Lung microvascular endothelial cell (primary cell): ENCODE measurements at places on chromosomes 1 and 21. TPM values are rescaled to one million over a fixed set of nuclear protein-coding genes. Genes with fewer than 3 reads are reported as not detected.

The OR2M3 gene
- not detected in 2 replicates for total RNA-seq

The ADAMTS4 gene
- total RNA-seq: 7.1 and 9.2 TPM in 2 replicates

The ACTL8 gene
- total RNA-seq: not detected in 2 replicates

The BNIPL gene
- total RNA-seq: under 0.01 and 0.20 TPM in 2 replicates

The PLA2G2E gene
- not detected in 2 replicates for total RNA-seq

DNA sequence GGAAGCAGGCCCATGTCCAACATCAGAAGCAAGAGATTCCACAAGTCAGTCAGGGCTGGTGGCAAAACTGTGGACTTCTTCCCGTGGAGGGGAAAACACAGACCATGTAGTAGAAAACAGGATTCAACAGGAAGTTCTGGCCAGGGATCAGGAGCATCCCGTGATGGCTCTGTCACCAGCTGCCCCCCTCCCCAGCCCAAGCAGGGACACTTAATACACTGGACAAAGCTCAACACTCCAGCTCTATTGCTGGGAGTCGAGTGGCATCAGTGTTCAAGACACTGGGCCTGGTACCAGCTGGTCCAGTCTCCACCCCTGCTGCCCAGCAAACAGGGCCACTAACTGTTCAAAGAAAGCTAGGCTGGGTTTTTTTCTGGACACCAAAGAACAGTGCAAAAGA is 3.7 kb downstream of the SLC45A3 start:
- peak; percentile 79 for DNase-seq

- DNase-seq: no peak
Measured at GRCh38 chr1:75087278-75087677, 46.9 kb upstream of the LHX8 start.

- DNase-seq: no peak
Measured at GRCh38 chr1:90319918-90320317, 325.0 kb downstream of the ZNF326 start.

GRCh38 chr1:31201931-31202360 is 37.7 kb downstream of the NKAIN1 start:
- DNase-seq: no peak

- peak; percentile 48 for DNase-seq
Measured at GRCh38 chr1:202144402-202145067, at the start of gene ARL8A. Gene ARL8A (minus strand): TSS chr1:202144737. CDS start chr1:202144572, 165 bp downstream.

DNA sequence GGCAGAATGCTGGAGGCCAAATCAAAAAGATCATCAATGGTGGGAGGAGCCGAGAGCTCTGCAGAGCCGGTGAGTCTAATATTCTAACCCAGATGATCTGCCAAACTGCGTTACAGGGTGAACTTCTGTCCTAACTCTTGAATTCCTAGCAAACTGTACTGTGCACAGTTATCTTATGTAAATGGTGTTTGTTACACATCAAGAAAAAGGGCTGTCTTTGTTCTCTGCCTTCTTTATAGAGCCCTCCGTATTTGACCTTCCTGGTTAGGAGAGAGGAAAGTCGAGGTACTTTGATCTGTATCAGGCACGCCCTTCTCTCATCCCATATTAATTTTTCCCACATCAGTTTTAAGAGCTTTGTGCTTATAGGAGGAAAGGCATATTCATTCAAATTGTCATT is 37.6 kb downstream of the MT1HL1 start:
- no peak for DNase-seq

- no peak for DNase-seq
Measured at GRCh38 chr1:212514782-212515181, 82.1 kb downstream of the NENF start.

GRCh38 chr1:240719953-240720700 is 108.2 kb upstream of the GREM2 start:
- DNase-seq: no peak

- DNase-seq: no peak
Measured at GRCh38 chr1:56139836-56140235, 439.5 kb downstream of the PLPP3 start.

DNA sequence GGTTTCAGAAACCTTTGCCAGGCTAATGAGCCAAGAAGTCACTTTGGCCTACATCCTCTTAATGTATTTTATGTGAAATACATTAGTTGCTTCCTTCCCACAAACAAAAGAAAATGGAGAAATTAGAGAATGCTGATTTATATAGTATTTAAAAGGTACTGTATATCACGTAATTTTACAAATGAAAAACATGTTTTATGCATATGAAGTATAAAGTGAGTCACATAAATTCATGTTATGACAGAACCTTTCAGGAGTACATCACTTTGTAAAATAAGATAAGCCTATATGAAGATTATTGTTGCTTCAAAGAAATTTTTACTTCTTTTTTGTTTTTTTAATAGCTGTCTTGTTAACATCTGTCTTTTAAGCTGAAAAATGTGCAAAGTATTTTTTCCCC is 4.6 kb downstream of the DR1 start:
- no peak for DNase-seq

- DNase-seq: no peak
Measured at GRCh38 chr1:73765551-73766233, 432.3 kb downstream of the LRRIQ3 start.

GRCh38 chr1:230208619-230209261 is 141.7 kb downstream of the GALNT2 start:
- no peak for DNase-seq

DNA sequence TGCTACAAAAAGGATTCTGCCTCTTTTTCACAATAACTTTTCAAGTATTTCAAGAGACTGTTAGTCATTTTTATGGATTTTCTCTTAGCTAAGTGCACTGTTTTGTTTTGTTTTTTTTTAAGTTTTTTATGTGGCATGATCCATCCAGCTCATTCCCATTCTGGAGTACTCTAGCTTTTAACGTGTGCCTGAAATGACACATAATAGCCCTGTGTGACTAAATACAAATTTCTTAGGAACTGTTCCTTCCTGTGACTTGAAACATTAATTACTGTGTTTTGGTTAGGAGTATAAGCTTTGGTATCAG is 143.9 kb downstream of the HS2ST1 start:
- DNase-seq: no peak

- no peak for DNase-seq
Measured at GRCh38 chr1:29599071-29599470, 362.7 kb downstream of the PTPRU start.

- peak; percentile 2 for DNase-seq
Measured at GRCh38 chr1:100187912-100188311, 9.9 kb upstream of the LRRC39 start.

- no peak for DNase-seq
Measured at GRCh38 chr1:168520052-168520751, 23.6 kb downstream of the XCL2 start.

GRCh38 chr1:203171341-203172183 is 4.1 kb downstream of the MYBPH start:
- no peak for DNase-seq

DNA sequence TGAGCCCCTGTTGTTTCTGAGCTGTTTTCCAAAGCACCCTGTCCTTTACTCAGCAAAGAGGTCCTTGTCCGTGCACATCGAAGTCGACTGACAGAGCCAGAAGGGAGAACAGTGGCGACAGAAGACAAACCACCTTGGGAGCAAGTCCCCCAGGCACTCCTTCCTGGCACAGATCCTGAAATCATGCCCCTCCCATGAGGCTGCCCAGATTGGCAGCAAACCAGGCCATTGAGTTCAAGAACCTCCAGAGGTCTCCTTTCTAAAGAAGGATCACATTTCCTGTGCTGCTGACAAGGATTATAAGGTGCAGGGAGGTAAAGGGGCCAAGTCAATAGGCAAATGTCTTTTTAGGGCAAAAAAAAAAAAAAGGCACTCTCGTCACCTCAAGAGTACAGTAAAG is 84.7 kb upstream of the HIVEP3 start:
- DNase-seq: no peak

DNA sequence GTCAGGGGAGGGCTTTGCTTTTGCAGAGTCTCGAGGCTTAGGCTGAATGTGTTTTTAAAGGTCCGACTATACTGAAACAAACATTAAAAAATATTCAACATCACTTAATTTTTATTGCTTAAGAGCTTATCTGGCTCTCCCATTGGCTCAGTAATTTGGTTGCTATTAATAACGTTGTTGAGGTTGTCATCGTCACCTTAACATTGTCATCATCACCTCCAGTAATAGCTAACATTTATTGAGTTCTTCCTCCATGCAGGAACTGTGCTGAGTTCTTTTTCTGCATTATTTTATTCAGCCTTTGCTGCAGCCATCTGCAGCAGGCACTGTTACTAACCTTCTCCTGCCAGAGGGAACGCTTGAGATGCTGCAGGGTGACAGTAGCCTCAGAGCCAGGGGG is 40.1 kb downstream of the ADARB1 start:
- no peak for DNase-seq
